Astrocyte of the spinal cord (primary cell): ENCODE measurements at places on chromosomes 1 and 21.
A peak's percentile ranks its signal among the peaks of the same experiment; 100 is the strongest.

- DNase-seq, result peak; percentile 37
These were observed 1.9 kb upstream of the DCAF6 start for GRCh38 chr1:167934426-167935215.

DNA sequence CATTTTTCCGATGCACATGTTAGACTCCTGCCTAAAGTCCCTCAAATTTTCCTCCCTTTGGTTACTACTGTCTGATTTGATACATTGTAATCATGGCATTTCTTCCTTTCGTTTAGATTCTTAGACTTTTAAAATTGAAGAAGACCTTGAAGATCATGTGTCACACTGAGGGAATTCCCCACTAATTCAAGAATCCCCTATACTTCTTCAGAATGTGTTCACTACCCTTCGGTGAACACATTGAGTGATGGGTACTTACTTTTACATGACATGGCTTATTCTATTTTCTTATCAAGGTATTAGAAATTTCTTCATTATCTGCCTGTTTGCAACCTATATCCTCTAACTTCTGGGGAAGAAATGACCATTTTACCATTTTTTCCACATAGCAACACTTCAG is 85.9 kb downstream of the LHX8 start:
- DNase-seq, result no peak

GRCh38 chr1:180175291-180175690 is 20.6 kb downstream of the QSOX1 start:
- no peak for DNase-seq

DNA sequence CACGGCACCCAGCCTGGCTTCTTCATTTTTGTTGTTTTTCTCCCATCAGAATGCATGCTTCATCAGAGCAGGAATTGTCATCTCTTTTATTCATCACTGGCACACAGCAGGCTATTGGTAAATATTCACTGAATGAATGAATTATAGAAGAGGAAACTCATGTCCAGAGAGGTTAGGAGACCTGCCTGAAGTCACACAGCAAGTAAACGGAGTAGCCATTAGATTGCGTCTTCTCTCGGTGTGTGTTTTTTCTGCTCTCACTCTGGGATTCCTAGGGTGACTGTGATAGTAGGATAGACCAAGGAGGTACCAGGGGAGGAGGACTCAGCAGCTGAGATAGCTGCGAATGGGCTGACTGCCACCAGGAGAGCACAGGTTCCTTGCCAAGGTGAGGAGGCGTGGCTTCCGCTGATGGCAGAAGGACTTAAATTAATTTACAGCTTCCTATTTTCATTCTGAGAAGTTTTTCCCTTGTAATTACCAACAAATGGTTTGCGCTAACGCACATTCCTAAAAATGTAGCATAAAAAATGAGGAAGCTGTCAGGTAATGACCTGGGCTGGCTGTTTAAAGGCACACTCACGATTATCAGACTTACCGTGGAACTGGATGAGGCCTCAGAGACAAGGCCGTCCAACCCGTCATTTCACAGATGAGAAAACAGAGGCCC is 4.5 kb upstream of the NCMAP start:
- DNase-seq, result no peak

DNA sequence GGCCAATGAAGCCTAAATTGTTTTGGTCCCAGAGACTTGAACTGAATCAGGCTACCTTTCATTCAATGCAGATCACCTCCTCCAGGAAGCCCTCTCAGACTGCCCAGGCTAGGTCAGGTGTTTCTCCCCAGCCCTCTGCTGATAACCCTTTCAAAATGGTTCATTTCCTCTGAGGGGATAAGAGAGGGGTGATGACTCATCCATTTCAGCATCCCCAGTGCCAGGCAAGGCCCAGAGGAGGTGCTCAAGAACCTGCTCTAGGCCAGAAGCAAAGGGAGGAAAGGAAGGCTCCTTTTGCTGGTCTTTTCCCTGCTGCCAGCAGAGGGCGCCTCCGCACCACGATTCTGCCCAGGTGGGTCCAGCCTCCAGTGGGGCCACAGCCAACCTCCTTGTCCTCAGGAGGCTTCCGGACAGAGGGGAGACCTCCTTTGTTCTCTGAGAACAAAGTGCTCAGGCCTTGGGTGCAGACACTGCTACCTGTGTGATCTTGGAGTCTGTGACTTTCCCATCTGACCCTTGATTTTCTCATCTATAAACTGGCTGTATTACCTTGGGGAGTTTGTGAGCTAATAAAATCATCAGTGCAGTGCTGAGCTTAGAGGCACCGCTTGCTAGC is 45.3 kb upstream of the ARHGEF10L start:
- DNase-seq, result peak; percentile 47

DNA sequence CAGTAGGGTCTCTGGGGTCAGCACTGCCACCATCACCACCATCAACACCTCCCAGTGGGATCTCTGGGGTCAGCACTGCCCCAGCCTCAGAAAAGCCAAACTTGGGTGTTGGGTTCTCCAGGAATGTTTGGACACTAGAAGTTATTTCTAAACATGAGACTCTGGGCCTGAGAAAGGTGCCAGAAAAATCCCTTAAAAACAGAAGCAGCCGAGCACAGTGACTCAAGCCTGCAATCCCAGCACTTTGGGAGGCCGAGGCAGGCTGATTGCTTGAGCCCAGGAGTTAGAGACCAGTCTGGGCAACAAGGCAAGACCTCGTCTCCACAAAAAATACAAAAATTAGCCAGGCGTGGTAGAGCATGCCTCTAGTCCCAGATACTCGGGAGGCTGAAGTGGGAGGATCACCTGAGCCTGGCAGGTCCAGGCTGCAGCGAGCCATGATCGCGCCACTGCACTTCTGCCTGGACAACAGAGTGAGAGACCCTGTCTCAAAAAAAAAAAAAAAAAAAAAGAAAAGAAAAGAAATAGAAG is 470 bp downstream of the PTAFR start:
- no peak for DNase-seq

- no peak for DNase-seq
These were observed 37.1 kb downstream of the KIAA0040 start for GRCh38 chr1:175155473-175155856.
